ENCODE measurements at places on chromosomes 13 and 19.

- DNase-seq, result no peak
Observed at GRCh38 chr13:41767801-41768200, 193.1 kb downstream of the VWA8 start.

- DNase-seq, result no peak
Observed at GRCh38 chr13:45865414-45865813, 13.9 kb upstream of the SIAH3 start.

- no peak for DNase-seq
Observed at GRCh38 chr13:47017476-47017875, 120.6 kb upstream of the HTR2A start.

DNA sequence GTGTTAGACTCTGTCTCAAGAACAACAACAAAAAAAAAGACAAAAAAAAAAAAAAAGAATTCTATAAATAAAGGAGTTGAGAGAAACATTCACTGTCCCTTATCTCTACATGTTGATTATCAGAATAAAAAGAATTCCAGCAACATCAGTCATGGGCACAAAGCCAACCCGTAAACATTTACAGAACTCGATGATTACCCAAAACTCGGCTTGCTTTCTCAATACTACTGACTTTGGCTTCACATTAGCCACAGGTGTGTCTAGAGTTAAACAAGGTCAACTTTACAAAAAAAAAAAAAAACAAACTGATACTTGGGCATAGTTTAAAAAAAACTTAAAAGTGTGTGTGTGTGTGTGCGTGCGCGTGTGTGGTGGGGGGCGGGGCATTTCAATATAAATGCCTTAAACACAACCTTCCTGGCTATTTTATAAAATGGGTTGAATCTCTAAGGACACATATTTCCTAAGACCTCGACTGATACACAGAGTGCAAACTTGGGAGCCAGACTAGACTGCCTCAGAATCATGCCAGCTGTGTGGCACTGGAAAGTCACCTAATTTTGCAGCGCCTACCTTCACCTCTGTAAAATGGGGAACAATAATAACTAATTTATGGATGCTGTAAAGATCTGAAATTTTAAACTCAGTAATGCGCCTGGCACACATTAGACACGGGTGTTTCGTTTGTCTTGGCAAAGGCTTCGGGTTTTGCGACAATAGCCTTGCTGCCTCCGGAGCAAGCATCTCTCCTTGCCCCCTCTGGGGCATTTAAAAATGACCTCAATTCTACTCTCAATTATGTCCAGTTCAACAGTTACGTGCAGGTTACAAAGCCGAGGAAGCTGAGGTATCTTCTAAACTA lies 922 bp downstream of the EBPL start:
- DNase-seq, result peak; percentile 46

DNA sequence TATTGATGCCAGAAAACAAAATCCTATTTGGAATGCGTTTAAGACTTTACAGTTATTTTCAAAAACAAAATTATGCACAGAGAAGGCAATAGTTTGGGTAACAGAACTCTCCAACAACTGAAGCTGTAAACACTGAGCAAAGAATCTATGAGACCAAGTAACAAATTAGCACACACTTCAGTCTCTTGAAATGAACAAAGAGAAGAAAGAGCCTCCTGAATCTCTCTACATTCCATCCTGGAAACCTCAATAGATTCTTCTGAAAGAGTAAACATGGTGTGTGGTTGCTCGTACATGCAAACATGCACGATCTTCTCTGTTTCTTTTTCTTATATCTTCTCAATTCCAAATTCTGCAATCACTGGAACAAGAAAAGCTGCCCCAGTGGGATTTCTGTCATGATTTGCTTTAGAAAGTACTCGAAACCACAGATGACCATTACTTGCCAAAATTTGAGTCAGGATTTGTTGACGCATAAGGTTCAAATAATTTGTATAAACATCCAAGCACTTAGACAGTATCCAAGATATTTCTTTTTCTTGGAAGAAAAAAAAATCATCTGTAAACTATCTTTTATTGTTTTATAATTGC lies 137.9 kb upstream of the DACH1 start:
- no peak for DNase-seq

GRCh38 chr13:111572956-111573761 lies 252.7 kb downstream of the TEX29 start:
- peak; percentile 75 for DNase-seq

- no peak for DNase-seq
Observed at GRCh38 chr13:109385242-109385560, 401.2 kb downstream of the IRS2 start.

DNA sequence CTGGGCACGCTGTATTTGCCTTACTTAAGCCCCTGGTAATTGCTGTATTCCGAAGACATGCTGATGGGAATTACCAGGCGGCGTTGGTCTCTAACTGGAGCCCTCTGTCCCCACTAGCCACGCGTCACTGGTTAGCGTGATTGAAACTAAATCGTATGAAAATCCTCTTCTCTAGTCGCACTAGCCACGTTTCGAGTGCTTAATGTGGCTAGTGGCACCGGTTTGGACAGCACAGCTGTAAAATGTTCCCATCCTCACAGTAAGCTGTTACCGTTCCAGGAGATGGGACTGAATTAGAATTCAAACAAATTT lies 676 bp downstream of the BRCA2 start:
- DNase-seq, result no peak

DNA sequence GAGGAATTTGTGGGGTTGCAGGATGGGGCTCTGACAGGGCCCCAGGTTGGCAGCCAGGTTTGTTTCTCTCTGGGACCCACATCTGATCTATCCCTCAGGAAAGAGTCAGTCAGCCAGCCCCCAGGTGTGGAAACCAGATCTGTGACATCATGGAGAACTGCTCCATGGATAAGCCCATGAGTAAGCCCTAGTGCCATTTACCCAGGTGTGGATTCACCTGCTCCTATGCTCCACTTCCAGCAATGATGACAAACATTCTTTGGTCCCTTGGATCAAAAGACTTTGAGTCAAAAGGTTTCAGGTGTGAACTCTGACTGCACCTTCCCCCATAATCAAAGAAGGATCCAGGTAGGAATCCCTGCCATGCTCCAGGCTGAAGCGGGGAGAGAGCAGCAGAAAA lies 26.9 kb upstream of the IGFL4 start:
- no peak for DNase-seq

- DNase-seq, result no peak
Observed at GRCh38 chr13:94280349-94280748, 199.1 kb downstream of the DCT start.

DNA sequence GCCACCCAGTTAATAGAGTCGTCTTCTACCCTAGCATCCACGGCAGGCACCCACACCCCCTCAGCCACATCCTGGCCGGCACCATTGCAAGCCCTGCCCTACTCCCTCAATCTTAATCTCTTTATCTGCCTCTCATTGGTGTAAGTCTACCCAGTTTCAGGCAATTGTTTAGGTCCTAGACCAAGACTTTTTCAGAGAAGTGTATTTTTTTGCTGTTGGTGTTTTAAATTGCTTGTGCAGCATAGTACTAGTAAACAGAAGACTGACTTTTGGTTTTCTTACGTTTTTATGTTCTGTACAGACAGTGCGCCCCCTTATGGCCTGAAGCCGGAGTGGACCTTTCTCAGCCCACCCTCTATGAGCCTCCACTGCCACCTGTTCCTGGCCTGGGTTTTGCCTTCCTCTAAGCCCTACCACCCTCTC lies 2.3 kb upstream of the LCP1 start:
- peak; percentile 11 for DNase-seq

- no peak for DNase-seq
Observed at GRCh38 chr13:25429466-25429865, 57.7 kb downstream of the ATP8A2 start.
